ENCODE measurements at places on chromosomes 6 and 20.

DNA sequence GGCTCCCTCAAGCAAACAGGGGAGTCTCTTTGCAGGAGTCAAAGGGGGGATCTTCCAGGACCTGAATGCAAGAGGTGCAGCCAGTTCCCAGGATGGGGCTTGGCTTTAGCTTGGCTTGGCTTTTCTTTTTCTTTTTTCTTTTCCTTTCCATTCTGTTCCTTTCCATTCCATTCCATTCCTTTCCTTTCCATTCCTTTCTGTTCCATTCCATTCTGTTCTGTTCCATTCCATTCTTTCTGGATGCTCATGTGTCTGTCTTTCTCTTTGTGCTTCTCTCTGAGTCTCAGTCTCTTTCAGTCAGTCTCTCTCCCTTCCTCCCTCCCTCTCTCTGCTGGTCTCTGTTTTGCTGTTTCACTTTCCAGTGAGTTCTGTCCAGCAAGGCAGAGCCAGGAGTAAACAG is 163.3 kb downstream of the PHACTR3 start:
- no peaks in the 10 kb centered on the region for H3K4me1 ChIP-seq
- no peaks in the 10 kb centered on the region for H3K27me3 ChIP-seq
- H3K4me3 ChIP-seq: no peak overlapping the region
- DNase-seq: no peak

DNA sequence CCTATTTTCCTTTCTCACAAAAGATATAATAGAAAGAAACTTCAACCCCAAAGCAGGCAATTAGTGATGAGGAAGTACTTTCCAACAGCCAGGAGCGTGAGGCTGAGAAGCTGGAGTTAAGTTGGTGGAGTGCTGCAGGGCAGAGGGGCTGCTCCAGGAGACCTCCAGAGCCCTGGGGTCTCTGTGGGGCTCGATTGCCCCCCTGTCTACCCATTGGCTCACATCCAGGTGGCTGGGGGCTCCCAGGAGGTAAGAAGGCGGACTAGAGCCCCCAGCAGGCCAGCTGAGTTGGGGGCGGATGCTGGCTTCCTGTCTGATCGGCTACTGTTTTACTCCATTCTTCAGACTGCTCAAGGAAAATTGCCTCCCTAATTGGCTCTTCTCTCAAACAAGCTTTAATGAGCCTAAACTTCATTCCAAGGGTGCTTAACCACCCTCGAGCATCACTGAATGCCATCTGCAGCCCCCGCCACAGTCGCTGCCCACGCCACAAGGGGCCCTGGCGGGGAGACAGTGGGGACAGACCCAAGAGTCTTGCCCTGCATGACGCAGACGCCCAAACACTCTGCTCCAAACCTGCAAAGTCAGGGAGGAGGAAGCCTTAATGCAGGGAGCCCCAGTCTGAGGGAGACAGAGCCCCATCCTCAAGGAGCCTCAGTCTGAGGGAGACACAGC is 78.6 kb downstream of the MDGA1 start:
- no peak overlapping the region for H3K4me3 ChIP-seq
- peaks cover 11% of the 10 kb centered on the region for H3K27me3 ChIP-seq
- peak overlapping the region; percentile 12 for H3K27ac ChIP-seq
- peaks cover 58% of the 10 kb centered on the region for H3K4me1 ChIP-seq
- no peaks in the 10 kb centered on the region for H3K36me3 ChIP-seq
- no peak for DNase-seq

DNA sequence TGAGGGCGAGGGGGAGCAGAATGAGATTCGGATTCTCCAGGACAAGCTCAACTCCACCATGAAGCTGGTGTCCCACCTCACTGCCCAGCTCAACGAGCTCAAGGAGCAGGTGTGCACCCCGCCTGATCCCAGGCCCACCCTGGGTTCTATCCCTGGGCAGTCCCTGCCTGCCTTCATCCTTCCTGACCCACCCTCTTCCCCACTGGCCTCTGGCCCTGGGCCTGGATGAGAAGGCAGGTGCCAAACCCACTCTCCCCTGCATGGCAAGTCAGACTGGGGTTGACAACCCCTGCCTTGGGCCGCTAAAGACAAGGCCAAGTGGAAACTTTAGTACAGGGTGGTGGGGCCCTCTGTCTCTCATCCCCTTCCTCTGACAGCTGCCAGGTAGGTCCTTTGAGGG is 16.5 kb downstream of the UQCC2 start:
- peaks cover 55% of the 10 kb centered on the region for H3K36me3 ChIP-seq
- no peaks in the 10 kb centered on the region for H3K27me3 ChIP-seq
- peak overlapping the region; percentile 83 for H3K27ac ChIP-seq
- H3K4me1 ChIP-seq: peaks cover 83% of the 10 kb centered on the region

DNA sequence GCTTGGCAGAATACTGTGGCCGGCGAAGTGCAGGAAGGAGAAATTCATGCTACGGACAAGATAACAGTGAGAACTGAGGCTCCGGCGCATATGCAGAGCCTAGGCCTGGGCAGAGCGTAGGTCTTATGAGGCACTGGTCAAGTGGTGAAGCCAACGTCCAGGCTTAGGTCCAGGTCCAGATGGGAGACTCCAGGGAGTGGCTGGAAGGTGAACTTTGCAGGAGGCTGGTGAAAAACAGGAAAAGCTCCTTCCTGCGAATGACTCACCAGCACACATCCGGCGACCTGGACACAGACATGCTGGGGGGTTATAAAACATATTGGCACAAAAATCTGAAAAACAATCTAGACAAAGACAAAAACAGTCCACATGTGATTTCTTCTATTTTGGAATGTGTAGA is 15.4 kb downstream of the C6orf141 start:
- H3K36me3 ChIP-seq: no peaks in the 10 kb centered on the region
- H3K4me3 ChIP-seq: no peak overlapping the region
- no peak for DNase-seq
- peaks cover 5% of the 10 kb centered on the region for H3K27me3 ChIP-seq
- no peaks in the 10 kb centered on the region for H3K4me1 ChIP-seq

DNA sequence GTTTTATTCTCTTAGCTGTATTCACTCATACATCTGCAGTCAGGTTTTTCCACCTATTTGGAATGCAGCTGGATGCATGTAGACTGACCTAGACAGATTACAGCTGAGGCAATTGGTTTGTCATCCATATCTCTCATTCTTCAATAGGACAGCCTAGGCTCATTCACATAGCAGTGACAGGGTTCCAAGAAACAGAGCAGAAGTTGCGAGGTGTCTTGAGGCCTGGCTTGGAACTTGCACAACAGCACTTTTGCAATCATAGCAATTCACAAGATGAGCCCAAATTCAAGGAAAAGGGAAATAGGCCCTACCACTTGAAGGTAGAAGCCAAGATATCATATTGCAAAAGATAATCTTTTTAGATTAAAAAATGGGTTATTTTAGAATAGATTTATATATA is 508.9 kb upstream of the JAG1 start:
- DNase-seq: no peak
- H3K4me1 ChIP-seq: no peaks in the 10 kb centered on the region
- no peaks in the 10 kb centered on the region for H3K27me3 ChIP-seq
- H3K36me3 ChIP-seq: no peaks in the 10 kb centered on the region
- H3K27ac ChIP-seq: no peak overlapping the region

DNA sequence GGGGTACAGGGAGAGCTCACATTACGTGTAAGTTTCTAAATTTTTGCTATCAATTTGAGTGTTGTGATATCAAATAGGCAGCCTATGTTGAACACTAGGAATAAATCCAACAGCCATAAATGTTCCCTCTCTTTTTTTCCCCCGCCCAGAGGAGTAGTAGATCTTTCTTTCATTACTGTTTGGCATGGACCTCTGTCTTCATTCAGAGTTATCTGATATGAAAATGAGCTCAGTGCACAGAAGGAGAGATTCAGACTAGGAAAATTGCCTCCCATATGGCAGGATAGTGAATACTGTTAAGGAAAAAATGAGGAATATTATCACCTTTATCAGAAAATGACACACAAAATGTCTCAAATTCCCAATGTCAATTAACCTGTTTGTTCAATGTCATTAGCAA is 110.0 kb upstream of the EYS start:
- H3K4me1 ChIP-seq: no peaks in the 10 kb centered on the region
- no peaks in the 10 kb centered on the region for H3K36me3 ChIP-seq
- no peak for DNase-seq
- H3K4me3 ChIP-seq: no peak overlapping the region

- peaks cover 50% of the 10 kb centered on the region for H3K4me1 ChIP-seq
- peak overlapping the region; percentile 81 for H3K4me3 ChIP-seq
- no peak for DNase-seq
- H3K36me3 ChIP-seq: peaks cover 3% of the 10 kb centered on the region
Measured at GRCh38 chr6:31829633-31830283, 2.2 kb downstream of the HSPA1B start.

GRCh38 chr6:156747715-156748114 is 29.5 kb upstream of the ARID1B start:
- no peaks in the 10 kb centered on the region for H3K27me3 ChIP-seq
- H3K36me3 ChIP-seq: no peaks in the 10 kb centered on the region
- no peak for DNase-seq

DNA sequence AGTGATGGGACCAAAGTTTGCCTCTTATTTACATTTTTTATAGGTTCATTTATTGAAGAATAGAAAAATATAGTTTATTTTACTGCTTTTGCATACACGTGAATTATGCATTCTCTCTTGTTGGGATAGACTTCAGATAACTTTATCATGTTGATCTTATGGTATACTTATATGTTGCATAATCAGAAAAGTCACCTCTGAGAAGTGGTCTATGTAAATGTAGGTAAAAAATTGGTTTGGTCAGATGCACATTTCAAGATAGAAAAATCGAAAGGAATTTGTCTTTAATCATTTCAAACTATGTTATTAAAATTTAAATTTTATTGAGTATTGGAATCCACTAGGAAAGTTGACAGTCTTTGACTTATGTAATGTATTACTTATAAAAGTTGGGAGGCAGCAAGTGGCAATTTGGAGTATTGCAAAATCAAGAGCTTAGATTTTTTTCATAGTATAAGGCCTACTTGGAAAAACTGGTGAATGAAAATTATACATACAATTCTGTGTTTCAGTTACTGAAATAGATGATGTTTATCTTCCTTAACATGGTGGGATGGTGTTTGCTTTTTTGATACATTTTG is 2.4 kb downstream of the PHF3 start:
- peaks cover 17% of the 10 kb centered on the region for H3K36me3 ChIP-seq
- H3K4me1 ChIP-seq: peaks cover 63% of the 10 kb centered on the region
- no peaks in the 10 kb centered on the region for H3K27me3 ChIP-seq
- no peak overlapping the region for H3K27ac ChIP-seq
- DNase-seq: no peak
- H3K4me3 ChIP-seq: peak overlapping the region; percentile 46

GRCh38 chr6:1334684-1335083 is 22.8 kb downstream of the FOXQ1 start:
- peaks cover 32% of the 10 kb centered on the region for H3K27me3 ChIP-seq
- no peak for DNase-seq
- no peak overlapping the region for H3K4me3 ChIP-seq

DNA sequence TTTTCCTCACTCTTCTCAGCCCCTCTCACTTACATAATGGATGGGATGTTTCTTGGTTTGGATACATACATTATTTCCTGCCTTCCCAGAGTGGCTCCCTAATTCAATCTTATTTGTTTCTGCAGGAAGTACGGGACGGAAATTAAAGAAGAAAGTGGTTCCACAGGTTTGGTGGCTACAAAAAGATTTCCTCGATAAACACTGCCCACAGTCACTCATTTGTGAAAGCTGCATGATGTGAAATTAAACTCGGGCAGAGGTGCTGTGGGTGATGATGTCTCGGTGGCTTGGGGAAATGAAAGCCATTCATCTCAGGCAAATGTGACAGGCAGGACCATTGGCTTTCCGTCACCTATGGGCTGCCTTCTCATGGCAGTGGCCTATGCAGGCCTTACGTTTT is 119.5 kb upstream of the KCNG1 start:
- DNase-seq: no peak
- H3K27ac ChIP-seq: no peak overlapping the region
- H3K4me3 ChIP-seq: no peak overlapping the region
- peaks cover 32% of the 10 kb centered on the region for H3K27me3 ChIP-seq

- H3K27me3 ChIP-seq: peaks cover 12% of the 10 kb centered on the region
- DNase-seq: no peak
- no peak overlapping the region for H3K4me3 ChIP-seq
- H3K27ac ChIP-seq: no peak overlapping the region
- no peaks in the 10 kb centered on the region for H3K4me1 ChIP-seq
Measured at GRCh38 chr6:117514655-117515054, 32.2 kb downstream of the DCBLD1 start.

GRCh38 chr6:56999049-56999448 is 44.1 kb downstream of the BEND6 start:
- H3K27me3 ChIP-seq: peaks cover 13% of the 10 kb centered on the region
- DNase-seq: no peak
- no peak overlapping the region for H3K27ac ChIP-seq
- H3K4me1 ChIP-seq: no peaks in the 10 kb centered on the region
- H3K36me3 ChIP-seq: no peaks in the 10 kb centered on the region
- H3K4me3 ChIP-seq: no peak overlapping the region

GRCh38 chr20:60480950-60481742 is 522.9 kb downstream of the CDH26 start:
- H3K27ac ChIP-seq: no peak overlapping the region
- H3K4me1 ChIP-seq: no peaks in the 10 kb centered on the region
- no peaks in the 10 kb centered on the region for H3K36me3 ChIP-seq
- no peaks in the 10 kb centered on the region for H3K27me3 ChIP-seq
- no peak for DNase-seq

DNA sequence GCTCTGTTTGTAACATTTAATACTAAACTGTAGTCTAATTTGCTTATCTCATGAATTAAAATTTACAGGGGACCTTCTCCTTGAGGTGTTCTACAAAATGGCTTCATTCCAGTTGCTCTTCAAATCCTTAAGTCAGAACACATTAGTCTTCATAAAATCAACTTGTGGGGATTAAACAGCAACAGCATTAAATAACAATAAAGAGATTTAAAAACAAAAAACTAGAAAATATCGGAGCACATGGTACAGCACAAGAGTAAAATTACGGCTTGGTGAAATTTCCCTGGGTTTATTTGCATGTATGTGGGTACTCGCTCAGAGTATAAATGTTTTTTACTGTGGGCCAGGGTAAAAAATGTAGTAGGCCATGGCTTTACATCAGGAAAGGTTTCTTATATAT is 12.0 kb downstream of the RRAGD start:
- no peaks in the 10 kb centered on the region for H3K4me1 ChIP-seq
- DNase-seq: no peak
- H3K36me3 ChIP-seq: no peaks in the 10 kb centered on the region
- peaks cover 4% of the 10 kb centered on the region for H3K27me3 ChIP-seq
